Prostate gland (tissue), 2 donors: ENCODE measurements at places on chromosomes 5 and 9. TPM values are rescaled to one million over a fixed set of nuclear protein-coding genes. Genes with fewer than 3 reads are reported as not detected.

- no peak for DNase-seq
Measured at GRCh38 chr5:73783828-73784227, 157.8 kb downstream of the ARHGEF28 start.

The SPINK6 gene
- not detected for total RNA-seq

DNA sequence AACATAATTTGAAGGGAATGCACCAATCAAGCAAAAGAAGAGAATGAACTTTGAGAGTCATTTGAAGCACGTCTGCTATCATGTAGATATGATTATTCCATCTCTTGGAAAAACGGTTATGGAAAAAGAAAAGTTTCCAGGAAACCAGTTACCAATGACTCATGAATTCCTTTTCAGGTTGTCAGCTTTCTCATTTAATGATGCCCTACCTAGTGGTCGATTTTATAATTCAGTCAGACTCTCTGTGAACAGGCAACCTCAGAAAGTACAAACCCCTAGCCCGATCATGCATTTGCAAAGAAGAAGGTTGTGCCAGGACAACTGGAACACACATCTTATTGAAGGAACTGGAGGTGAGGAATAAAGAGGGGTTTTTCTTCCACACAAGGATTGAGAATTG, 355.1 kb upstream of the GRIA1 start:
- no peak for DNase-seq

- no peak for DNase-seq
Measured at GRCh38 chr5:78162253-78162862, 132.1 kb downstream of the AP3B1 start.

DNA sequence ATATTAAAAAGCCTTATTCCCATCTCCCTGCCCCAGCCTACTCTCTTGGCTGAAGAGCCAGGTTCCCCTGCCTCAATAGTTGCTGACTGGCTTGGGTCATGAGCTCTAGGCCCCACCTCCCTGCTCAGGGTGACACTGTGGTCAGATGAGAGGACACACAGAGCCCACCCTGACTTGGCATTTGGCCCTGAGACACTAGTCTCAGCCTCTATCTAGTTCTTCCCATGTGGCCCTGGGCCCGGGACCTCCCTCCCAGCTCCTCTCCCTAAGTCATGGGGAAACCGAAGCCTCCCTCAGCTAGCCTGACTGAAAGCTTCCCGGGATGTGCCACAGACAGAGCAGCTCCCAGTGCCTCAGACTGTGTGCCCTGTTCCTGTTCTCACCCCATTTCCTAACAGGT, 5.8 kb upstream of the MYOZ3 start:
- DNase-seq, result no peak

GRCh38 chr5:95022967-95023695, 261.8 kb downstream of the MCTP1 start:
- DNase-seq, result no peak

GRCh38 chr5:143682929-143683386, 129.0 kb upstream of the HMHB1 start:
- DNase-seq, result no peak

DNA sequence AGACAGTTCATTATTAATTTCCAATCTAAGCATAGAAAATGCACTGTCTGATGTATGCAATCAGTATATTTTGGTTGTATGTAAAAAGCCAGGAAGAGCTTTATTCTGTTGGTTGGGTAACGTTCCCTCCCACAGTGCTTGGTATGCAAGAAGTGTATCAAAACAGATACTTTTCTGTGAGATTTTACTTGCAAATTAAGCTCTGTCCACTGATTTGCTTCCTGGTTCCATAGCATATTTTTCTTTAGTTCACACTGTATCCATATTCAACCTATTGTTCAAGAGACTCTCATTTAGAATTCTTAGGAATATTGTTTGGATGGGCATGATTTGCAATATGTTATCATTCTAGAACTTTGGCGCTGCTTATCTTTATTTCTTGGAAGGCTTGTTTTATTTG, 47.4 kb downstream of the RNF180 start:
- DNase-seq, result no peak

- DNase-seq, result no peak
Measured at GRCh38 chr9:108694170-108694569, 161.6 kb downstream of the ACTL7B start.

GRCh38 chr5:150582241-150583109, 58.0 kb upstream of the SYNPO start:
- DNase-seq, result no peak

The ARSI gene
- 1.6 TPM for total RNA-seq

GRCh38 chr5:115626445-115626823, 598 bp upstream of the TMED7 start:
- DNase-seq, result no peak

The NUTM2F gene
- total RNA-seq, result 0.40 TPM

GRCh38 chr9:72907421-72907820, 45.4 kb downstream of the ALDH1A1 start:
- no peak for DNase-seq

DNA sequence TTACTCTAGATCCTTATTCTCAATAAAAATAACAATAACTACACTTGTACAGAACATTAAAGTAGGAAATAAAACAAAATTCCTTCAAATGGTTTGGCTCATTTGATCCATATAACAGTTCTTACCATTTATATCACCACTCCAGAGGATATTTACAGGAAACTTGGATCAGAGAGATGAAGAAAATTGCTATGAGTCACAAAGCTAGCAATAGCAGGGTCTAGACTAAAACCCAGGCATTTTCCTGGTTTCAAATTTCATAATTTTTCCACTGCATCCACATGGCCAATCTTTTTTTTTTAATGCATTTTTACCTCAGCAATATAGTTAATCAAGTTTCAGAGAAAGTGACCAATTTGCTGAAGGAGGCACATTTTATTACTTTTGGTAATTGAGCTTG, 299.2 kb downstream of the ELAVL2 start:
- DNase-seq, result no peak

The FAM163B gene
- 0.85 TPM for total RNA-seq

DNA sequence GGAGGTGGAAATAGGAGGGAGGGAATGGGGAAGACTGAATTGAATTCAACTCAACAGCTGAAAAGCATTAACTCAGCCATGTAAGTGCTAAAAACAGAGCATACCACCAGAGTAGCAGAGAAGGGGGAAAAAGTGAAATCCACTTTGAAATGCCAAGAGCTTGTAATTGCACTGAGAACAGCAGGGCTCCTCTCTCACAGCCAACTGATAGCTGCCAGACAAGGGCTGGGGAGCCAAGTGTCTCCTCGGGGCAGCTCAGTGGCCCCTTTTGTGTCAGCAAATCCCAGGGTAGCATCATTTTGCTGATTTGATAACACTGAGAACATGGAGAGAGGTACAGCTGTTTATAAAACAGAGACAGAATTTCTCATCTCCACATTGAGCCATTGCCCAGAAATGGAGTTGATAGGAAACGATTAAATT, 182.5 kb downstream of the FRMD3 start:
- no peak for DNase-seq

The TLX3 gene
- total RNA-seq, result not detected

The CCDC187 gene
- not detected for total RNA-seq

DNA sequence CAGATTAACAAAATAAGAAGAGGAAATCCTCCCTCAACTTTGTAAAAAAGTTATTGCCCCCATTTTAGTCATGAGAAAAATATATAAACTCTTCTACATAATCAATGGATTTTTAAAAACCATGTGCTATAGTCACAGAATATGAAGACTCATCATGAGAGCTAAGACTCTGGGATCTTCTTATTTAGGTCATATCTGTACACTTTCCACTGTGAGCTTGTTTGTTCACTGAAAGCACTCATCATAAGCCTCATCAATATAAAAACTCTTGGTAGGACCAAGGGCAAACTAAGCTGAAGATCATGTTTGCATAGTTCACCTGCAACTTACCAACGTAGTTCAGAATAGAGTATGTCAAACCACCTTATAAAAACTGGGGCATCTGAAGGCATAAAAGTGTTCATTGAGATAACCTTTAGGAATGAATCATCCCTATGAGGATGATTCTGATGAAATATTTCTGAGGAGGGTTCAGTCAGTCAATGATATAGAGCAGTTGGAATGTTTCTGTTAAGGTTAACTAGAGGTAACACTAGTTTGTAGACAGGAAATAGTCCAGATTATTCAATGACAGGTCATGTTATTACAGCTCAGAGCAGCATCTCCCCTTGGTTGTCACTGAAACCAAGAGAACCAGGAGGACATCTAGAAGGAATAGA, 289.9 kb upstream of the SMC2 start:
- DNase-seq, result no peak

DNA sequence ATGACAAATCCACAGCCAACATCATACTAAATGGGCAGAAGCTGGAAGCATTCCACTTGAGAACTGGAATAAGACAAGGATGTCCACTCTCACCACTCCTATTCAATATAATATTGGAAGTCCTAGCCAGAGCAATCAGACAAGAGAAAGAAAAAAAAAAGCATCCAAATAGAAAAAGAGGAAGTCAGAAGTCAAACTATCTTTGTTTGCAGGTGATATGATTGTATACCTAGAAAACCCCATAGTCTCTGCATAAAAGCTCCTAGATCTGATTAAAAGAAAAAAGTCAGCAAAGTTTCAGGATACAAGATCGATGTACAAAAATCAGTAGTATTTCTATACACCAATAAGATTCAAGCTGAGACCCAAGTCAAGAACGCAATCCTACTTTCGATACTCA, 66.1 kb downstream of the OSMR start:
- DNase-seq, result no peak

GRCh38 chr5:133368916-133369783, 243.2 kb downstream of the FSTL4 start:
- no peak for DNase-seq

GRCh38 chr5:157266286-157267007, 524 bp downstream of the CYFIP2 start:
- no peak for DNase-seq

- DNase-seq, result peak; percentile 69
Measured at GRCh38 chr5:1594357-1595106, 70.8 kb upstream of the LPCAT1 start.

DNA sequence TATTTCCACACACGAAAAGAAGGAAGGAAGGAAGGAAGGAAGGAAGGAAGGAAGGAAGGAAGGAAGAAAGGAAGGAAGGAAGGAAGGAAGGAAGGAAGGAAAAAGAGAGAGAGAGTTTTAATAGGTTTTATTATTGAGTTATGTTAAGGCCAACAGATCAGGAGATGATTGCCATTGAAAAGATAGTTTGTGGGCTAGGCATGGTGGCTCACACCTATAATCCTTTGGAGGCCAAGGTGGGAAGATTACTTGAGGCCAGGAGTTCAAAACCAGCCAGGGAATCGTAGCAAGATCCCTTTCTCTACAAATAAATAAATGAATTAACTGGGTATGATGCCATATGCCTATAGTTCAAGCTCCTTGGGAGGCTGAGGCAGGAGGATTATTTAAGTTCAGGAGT, 877.2 kb downstream of the TLE4 start:
- DNase-seq, result no peak

GRCh38 chr9:101738566-101739183, at the start of gene GRIN3A:
GRIN3A (minus strand) TSS chr9:101738647; CDS start chr9:101737979, 668 bp downstream.
- peak; percentile 11 for DNase-seq

DNA sequence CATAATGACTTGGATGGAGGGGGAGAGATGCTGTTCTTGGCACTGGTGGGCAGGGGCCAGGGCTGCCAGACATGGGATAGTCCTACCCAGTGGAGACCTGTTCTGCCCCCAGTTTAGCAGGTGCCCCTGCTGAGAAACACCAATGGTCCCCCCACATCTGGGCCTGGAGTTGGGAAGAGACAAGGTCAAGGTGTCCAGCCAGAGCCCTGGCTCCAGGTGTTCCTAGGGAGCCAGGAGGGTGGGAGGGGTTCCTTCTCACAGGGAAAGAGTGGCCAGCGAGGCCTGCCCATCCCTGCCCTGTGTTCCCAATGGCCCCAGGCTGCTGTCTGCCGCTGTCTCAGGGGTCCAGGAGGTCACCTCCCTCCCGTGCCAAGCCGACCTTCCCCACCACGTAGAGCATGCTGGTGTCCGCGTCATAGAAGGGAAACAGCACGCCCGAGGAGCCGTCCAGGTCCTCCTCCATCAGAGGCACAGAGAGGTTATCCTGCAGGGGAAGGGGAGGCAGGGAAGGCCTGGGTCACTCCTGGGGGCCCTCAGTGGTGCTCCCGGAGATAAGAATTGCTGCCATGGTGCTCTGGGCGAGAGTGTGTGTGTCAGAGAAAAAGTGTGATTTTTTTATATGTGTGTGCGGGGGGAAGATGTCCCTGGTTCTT, 11.7 kb upstream of the TRIM14 start:
- no peak for DNase-seq

- no peak for DNase-seq
Measured at GRCh38 chr9:100492952-100493351, 20.0 kb downstream of the TMEFF1 start.

GRCh38 chr5:9833871-9834270, 203.7 kb upstream of the TAS2R1 start:
- no peak for DNase-seq

DNA sequence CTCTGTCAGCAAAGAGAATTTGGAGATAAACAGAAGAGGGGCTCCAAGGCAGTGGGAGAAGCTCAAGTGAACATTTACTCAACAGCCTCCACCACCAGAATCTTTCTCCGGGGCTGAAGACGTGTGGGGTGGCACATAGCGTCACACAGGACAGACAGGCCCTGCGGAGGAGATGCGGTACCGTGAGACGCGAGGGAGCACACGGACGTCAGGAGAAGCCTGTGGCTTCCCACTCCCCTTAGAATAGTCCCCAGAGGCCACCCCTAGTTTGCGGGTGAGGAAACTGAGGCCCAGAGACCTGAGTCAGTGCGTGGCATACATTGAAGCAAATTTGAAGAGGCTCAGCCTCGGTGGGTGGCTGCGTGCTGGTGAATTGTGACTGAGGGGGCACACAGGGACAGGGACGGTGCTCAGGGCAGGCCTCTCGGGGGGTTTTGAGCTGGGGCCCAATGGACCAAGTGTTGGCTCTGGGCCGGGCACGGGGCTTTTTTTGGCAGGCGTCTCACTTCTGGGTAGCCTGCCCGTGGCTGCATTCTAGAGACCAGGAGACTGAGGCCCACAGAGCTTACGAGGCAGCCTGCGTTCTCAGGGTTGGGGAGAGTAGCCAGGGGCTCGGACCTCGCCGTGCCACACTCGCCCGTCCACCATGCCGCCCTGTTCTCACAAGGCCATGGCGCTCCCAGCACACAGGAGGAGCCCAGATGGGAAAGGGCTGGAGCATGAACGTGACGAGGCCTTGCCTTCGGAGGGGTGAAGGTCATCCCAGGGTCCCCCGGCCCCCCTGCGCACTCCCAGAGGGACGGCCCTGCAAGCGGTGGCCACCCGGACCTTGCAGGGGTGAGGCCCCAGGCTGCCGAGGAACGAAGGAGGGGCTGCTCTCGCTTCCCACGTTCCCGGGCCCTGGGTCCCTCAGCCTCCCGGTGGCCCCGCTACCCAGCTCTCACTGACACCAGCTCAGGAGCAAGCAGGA, 220.6 kb downstream of the C9orf50 start:
- DNase-seq, result no peak

- DNase-seq, result no peak
Measured at GRCh38 chr5:71533615-71534014, 53.5 kb upstream of the MCCC2 start.
